Nasal cavity respiratory epithelium epithelial cell of viscerocranial mucosa (primary cell): ENCODE measurements at places on chromosomes 13 and 19. TPM values are rescaled to one million over a fixed set of nuclear protein-coding genes. Genes with fewer than 3 reads are reported as not detected.

The STOML3 gene
- total RNA-seq = not detected in 2 replicates

The CYP2A6 gene
- total RNA-seq = not detected in 2 replicates

The HRC gene
- under 0.01 TPM in 1 of 2 replicates, not detected in the other for total RNA-seq

The NFKBIB gene
- total RNA-seq = 22.9 and 34.5 TPM in 2 replicates

The ZNF135 gene
- 1.7 and 7.8 TPM in 2 replicates for total RNA-seq

The MIPEP gene
- 18.2 and 23.9 TPM in 2 replicates for total RNA-seq

The CDX2 gene
- not detected in 2 replicates for total RNA-seq

The LPAR6 gene
- total RNA-seq = 9.9 and 13.1 TPM in 2 replicates

The CLDND2 gene
- total RNA-seq = not detected in 2 replicates

The CBARP gene
- total RNA-seq = 2.4 and 6.0 TPM in 2 replicates

The PSG2 gene
- not detected in 2 replicates for total RNA-seq

The ATP4A gene
- not detected in 2 replicates for total RNA-seq

The NOP53 gene
- total RNA-seq = 67.2 and 130 TPM in 2 replicates

The LIM2 gene
- not detected in 2 replicates for total RNA-seq

The PSG3 gene
- total RNA-seq = not detected in 2 replicates

The QPCTL gene
- total RNA-seq = 7.8 and 20.2 TPM in 2 replicates

The ZNF85 gene
- 3.3 and 4.4 TPM in 2 replicates for total RNA-seq

The NANOS3 gene
- total RNA-seq = 0.14 TPM in 1 of 2 replicates, not detected in the other

The PCCA gene
- 21.2 and 38.9 TPM in 2 replicates for total RNA-seq

The ANGPTL8 gene
- not detected in 2 replicates for total RNA-seq

The FGF22 gene
- total RNA-seq = not detected in 2 replicates

The SBSN gene
- total RNA-seq = 16.5 and 67.3 TPM in 2 replicates

The SLC8A2 gene
- total RNA-seq = under 0.01 and 0.21 TPM in 2 replicates

The TMEM205 gene
- total RNA-seq = 48.2 and 91.9 TPM in 2 replicates

The ELANE gene
- total RNA-seq = 0.07 TPM in 1 of 2 replicates, not detected in the other

The CD70 gene
- not detected in 2 replicates for total RNA-seq

The DBP gene
- 5.5 and 12.2 TPM in 2 replicates for total RNA-seq

The PSPN gene
- 0.34 and 2.4 TPM in 2 replicates for total RNA-seq

The SYT5 gene
- not detected in 2 replicates for total RNA-seq

The ACER1 gene
- total RNA-seq = not detected in 2 replicates

The TDRD12 gene
- under 0.01 and 1.00 TPM in 2 replicates for total RNA-seq

The LCP1 gene
- total RNA-seq = 1.1 and 18.5 TPM in 2 replicates

The SHFL gene
- total RNA-seq = 5.1 and 14.8 TPM in 2 replicates

The PTGIR gene
- not detected in 2 replicates for total RNA-seq

The CEBPA gene
- 9.9 and 13.2 TPM in 2 replicates for total RNA-seq

The KIR2DL3 gene
- not detected in 2 replicates for total RNA-seq

The ZNF486 gene
- 3.8 and 6.6 TPM in 2 replicates for total RNA-seq

The CBY2 gene
- under 0.01 and 0.07 TPM in 2 replicates for total RNA-seq

The ZNF471 gene
- 1.7 and 9.4 TPM in 2 replicates for total RNA-seq

The CIC gene
- 12.3 and 50.7 TPM in 2 replicates for total RNA-seq

The R3HDM4 gene
- 40.5 and 46.1 TPM in 2 replicates for total RNA-seq

The FFAR3 gene
- total RNA-seq = not detected in 2 replicates

The CAPNS1 gene
- 258 and 283 TPM in 2 replicates for total RNA-seq

The VSTM2B gene
- not detected in 2 replicates for total RNA-seq

The TMEM221 gene
- total RNA-seq = 0.21 TPM in 1 of 2 replicates, not detected in the other

The SELENOW gene
- 95.3 and 155 TPM in 2 replicates for total RNA-seq

The MAP4K1 gene
- total RNA-seq = 0.14 TPM in 1 of 2 replicates, not detected in the other

The NTF4 gene
- 4.9 and 5.5 TPM in 2 replicates for total RNA-seq

The FUT2 gene
- 5.1 and 46.3 TPM in 2 replicates for total RNA-seq

The SOX1 gene
- not detected in 2 replicates for total RNA-seq

The LRP3 gene
- total RNA-seq = 5.1 and 31.2 TPM in 2 replicates

The CEACAM20 gene
- not detected in 2 replicates for total RNA-seq
